ENCODE measurements at places on chromosomes 4 and X.

DNA sequence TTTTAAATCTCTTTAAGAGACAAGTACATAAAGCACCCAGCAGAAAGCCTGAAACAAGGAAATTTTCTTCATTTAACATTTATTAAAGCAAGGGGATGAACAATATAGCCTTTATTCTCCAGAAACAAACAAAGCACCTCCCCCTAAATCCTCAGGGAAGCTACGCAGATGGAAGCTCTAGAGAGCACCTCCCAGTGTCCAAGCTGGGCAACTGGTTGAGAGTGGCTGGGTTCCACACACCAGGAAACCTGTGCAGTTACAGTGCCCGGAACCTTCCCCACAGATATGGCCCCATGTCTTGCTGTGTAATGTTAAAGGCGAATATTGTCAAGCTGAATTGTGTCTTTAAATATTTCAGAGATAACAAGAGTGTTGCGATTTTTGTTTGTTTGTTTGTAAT lies 8.9 kb upstream of the TRIML1 start:
- no peak for DNase-seq

GRCh38 chr4:57553728-57554127 lies 443.5 kb upstream of the IGFBP7 start:
- no peak for DNase-seq

- DNase-seq: no peak
These were observed 8.2 kb downstream of the KLHL15 start for GRCh38 chrX:24018809-24019208.

- DNase-seq: peak; percentile 7
These were observed 101.4 kb upstream of the RAB40AL start for GRCh38 chrX:102835504-102836146.

DNA sequence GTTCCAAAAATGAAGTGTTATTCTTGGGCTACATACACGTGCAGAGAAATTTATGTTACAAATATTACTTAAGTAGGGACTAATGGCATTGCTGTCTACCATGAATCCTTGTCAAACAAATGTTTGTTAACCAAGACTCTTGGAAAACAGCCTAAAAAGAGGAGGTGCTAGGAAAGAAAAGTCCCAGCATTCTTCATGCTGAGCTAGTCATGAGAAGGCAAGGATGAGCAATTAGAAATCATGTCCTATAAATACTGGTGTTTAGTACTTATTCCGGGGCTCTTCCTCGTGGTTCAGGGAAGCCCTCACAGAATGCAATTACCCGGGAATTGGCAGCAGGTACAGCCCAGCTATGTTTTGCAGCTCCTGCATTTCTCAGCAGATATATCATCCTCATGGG lies 378.1 kb upstream of the FTHL17 start:
- DNase-seq: no peak

DNA sequence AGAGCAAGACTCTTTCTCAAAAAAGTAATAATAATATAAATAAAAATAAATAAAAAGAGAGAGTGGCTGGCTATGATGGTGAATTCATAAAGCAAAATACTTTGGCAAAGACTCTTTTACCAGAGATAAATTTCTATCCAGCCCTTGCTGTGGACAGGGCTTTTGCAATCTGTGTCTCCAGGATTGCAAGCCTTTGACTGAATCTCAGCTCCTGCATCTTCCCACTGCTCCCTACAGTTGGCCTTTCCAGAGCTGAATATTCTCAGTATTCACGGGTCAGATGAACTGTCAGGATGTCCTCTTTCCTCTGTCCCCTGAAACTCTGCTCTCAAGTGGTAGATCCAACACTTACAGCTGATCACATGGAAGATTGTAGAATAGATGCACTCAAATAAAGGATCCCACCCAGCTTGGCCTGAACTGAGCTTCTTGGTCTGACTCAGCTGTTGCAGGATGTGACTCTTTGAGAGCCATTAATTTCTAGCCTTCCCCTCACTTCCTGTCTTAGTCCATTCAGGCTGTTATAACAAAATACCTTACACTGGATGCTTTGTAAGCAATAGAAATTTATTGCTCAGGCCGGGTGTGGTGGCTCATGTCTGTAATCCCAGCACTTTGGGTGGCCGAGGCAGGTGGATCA lies 123.4 kb upstream of the GUCY1A1 start:
- DNase-seq: no peak

DNA sequence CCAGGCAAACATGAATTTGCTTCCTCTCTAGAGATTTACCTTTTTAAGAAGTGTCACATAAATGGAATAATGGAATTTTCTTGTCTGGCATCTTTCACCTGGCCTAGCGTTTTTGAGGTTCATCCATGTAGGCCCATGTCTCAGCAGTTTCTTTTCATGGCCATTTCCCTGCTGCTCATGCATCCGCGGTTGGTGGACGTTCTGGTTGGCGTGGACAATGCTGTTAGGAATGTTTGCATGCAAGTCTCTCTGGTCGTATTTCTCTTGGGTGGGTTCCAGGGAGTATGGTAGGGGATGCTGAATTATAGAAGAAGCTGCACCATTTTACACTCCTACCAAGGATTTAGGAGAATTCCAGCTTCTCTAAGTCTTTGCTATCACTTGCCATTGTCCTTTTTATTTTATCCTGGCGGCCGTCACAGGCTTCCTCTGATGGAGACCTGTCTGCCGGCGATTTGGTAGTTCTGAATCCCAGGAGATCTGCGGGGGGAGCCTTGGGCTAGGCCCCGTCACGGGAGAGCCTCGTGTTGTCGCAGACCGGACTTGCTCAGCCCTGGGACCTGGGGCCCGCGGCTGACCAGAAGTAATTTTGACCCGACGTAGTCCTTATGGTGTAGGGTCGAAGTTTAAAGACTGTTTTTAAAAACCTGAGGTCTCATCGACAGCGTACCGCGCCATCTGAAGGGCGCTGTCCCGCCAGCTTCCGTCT lies 56.9 kb upstream of the TADA2B start:
- DNase-seq: no peak

- DNase-seq: no peak
These were observed 32.9 kb downstream of the GPM6A start for GRCh38 chr4:175779081-175779620.

- DNase-seq: no peak
These were observed 50.5 kb upstream of the RAB33B start for GRCh38 chr4:139403462-139403861.

DNA sequence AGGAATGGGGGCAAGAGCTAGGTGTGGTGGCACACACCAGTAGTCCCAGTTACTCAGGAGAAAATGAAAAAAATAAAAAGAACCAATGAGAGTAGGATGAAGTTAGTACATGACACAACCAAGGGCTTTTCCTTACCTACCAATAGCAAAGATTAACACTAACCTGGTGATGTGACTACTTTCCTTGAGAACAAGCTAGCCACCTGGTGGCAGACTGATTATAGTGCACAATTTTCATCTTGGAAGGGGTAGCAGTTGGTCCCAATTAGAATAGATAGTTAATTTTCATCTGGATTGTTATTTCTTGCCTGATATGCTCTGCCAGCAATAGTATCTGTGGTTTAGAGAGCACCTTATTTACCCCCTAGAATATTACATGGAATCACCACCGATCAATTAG lies 1216.8 kb upstream of the PABPC4L start:
- no peak for DNase-seq

DNA sequence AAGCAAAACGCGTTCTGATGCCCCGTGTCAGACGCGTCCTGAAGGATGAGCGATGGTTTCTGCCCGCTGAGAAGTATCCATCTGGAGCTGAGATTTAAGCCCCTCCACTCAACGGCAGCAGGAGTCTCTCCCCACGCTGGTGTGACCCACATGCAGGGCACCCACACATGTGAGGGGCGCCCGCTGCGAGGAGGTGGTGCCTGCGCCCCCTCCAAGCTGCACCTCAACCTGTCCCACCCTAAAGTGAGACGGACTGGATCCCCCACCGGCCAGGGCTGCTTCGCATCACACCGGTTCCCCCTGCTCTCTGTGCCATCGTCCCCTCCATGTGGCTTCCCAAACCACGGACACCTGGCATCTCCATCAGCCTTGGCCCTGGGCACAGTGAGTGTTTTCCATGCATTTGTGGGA lies 4.5 kb upstream of the PDE6B start:
- DNase-seq: no peak

GRCh38 chrX:33307911-33308354 lies 96.6 kb upstream of the DMD start:
- DNase-seq: peak; percentile 0

- peak; percentile 91 for DNase-seq
These were observed 202.7 kb downstream of the OR13H1 start for GRCh38 chrX:131746491-131746968.

DNA sequence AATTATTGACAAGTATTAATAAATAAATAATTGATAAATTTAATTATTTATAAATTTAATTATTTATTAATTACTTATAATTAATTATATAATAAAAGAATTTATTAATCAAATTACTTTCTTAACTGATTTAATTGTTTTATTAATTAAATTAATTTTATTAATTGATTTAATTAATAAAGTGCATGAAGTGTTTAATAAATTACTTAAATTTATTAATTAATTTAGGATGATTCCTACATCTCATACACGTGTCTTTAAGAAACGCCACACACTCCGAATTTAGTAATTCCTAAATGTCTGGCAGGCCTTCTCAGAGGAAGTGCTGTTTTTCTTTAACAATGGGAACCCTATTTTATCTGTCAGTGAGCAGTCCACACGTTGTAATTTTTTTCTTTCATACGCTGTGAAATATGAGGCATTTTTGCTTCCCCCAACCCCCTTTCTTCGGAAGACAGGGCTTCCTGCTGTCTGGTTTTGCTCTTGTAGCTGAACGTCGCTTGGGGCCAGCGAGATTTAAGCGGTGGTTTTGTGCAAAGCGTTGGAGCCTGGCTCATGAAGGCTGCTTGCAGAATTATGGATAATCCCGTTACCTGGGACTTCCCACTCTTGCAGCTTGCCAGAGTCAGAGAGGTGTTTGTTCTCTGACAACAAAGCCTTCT lies 46.8 kb downstream of the CRLF2 start:
- peak; percentile 66 for DNase-seq

DNA sequence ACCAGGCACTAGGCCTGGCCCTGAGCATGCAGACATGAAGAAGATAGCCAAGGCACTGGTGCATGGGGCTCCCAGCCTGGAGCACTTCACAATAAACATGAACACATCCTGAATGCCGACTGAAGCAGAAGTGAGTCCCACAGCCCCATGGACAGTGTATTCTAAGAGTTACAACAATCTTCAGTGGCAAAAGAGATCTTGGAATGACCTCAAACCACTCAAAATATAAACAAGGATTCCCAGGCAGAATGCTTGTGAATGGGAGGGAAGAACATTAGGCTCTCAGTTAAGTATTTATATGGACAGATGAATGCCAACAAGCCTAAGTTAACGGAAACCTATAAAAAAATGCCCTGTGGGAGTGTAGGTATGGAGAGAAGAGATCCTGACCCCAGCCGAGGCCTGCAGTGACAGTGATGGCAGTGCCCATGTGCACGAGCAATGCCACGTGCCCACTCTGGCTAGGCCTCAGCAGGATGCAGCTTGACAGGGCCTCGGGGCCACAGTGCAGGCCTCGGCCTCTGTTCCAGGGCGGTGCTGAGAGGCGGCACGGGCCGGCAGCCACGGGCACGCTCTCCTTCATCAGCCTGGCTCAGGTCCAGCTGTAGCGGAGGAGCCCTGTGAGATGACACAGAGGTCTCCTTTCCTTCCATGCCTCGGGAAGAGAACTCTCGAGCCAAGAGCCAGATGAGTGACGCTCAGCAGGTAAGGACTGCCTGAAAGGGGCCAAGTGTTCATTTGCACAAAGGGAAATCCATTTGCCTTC lies 49.2 kb downstream of the IRF2 start:
- no peak for DNase-seq

DNA sequence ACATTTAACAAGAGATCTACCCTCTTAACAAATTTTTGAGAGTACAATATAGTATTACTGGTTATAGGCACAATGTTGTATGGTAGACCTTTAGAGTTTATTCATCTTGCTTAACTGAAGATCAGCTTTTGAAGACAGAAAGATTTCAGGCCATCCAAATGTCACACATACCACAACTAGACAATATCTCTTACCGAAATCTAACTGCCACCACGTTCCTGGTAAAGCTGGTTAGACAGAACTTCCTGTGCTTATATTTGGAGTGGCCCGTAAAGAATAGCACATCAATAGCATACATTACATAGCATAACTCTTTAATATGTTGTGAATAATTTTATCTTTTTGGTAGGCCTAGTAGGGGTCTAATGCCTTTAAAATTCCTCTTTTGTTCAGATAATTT lies 29.8 kb upstream of the ARHGEF6 start:
- DNase-seq: no peak

- DNase-seq: no peak
These were observed 26.2 kb downstream of the ARL9 start for GRCh38 chr4:56531823-56532222.

DNA sequence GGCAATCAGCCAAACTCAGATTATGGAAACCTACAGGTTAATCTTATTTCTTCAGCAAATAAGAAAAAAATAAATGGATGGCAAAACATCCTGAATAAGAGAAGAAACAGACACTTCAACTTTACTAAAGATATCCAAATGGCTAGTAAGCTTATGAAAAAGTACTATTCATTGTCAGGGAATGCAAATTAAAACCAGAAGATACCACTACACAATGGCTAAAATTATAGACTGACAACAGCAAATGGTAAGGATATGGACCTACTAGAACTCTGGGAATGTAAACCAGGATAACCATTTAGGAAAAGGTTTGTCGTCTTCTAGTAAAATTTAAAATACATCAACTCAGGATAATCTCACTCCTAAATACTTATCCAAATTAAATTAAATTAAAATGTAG lies 24.3 kb downstream of the GRSF1 start:
- DNase-seq: no peak

GRCh38 chr4:153440475-153440874 lies 25.7 kb upstream of the TMEM131L start:
- DNase-seq: no peak

- no peak for DNase-seq
These were observed 17.8 kb upstream of the EDNRA start for GRCh38 chr4:147463065-147463464.

GRCh38 chrX:115630204-115630603 lies 69.2 kb downstream of the PLS3 start:
- DNase-seq: no peak

DNA sequence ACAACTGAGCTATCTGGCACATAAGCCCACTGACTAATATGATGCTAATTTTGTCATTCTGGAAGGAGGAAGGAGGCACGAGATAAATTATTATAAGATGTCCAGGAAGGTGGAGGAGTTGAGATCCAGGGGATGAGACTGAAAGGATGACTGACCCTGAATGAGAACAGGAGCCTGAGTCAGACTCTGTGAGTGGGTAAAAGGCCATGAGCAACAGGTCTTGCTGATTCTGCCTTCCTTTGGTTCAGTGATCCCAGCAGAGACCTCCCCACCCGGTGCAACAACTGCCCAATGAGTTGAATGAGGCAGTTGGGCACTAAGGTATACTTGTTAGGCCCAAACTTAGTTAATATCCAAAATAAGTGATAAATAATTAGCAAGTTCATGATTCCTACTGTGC lies 238.1 kb upstream of the GPC4 start:
- DNase-seq: no peak

DNA sequence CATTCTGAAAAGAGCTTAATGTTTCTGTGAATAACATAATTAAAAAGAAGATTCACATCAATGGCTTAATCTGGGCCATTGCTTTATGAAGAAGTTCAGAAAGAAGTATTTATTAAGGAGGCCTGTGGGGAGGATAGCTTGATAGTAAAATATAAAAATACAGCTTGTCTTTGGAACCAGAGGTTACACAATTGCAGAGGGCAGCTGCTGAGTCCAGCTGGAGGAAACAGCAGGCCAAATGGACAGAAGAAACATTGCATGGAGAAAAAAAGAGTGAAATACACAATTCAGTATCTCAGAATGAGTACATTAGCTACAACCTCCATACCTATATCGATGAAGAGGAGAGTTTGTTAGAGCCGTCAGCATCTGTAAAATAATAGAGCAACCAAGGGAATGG lies 148.0 kb upstream of the NPY2R start:
- DNase-seq: no peak

Data from muscle of arm (tissue), 14 donors.